NCI-H1105 treated with DMSO at 0.1 percent for 48 hours (cell line): ENCODE measurements at places on chromosomes 3 and 15.
A peak's percentile ranks its signal among the peaks of the same experiment; 100 is the strongest.

DNA sequence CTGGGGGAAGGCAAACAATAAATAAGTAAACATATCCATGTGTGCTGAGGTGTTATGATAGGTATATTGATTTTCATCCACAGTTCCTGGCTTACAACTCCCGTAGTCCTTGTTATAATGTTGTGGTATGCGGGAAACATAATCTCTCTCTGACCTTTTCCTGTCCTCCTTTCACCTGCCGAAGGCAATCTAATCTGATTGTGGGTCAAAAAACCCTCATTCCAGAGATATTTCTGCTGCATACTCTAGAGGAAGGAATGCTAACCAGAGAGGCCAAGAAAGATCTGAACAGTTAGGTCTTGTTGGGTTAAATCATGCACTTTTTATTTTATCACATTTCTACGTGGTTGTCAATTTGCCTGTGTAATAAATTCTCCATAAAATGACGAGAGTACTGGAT, 383.6 kb upstream of the SEMA6D start:
- DNase-seq, result no peak

GRCh38 chr3:17640466-17640865, 102.0 kb downstream of the TBC1D5 start:
- DNase-seq, result no peak

DNA sequence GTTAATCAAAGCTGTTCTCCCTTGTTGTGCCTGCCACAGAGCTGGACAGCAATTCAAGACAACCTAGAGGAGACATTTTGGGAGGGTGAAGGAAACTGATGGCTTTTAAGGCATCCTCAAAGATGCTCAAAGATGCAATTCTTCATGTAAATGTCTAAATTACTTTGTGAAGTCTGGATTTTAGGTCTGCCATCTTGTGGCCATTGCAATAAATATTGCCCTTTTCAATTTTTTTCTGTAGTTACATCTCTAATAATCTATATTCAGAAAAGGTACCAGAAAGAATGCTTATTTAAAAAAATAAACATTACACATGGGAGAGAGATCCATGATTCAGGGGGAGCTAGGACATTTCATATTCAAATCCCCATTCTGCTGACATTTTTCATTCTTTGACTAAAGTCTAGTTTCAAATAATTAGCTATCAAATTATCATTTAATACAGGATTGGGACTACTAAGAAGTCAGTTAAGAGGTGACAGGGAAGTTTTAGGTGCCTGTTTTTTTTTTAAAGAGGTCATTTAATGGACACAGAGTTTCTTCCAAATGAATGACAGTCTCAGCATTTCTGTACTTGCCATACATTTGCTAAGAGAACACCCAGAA, 259.8 kb upstream of the WNT5A start:
- DNase-seq, result peak; percentile 3

DNA sequence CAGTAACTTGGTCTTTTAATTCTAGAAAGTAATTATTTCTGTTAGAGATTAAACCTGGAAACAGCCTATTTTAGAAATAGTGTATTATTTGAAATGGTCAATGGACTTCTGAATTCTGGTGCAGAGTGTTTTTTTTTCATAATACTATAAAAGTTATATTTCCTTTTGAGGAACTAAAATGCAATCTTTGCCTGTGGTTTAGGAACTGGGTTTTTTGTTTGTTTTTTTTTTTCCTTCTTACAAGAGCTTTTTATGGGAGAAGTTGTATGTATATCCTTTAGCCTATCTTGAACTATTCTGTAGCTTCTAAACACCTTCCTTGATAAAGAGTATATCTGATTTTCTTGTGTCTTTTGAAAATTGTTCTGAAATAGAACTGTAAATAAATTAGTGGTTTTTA, 88.3 kb downstream of the ARIH1 start:
- DNase-seq, result no peak

DNA sequence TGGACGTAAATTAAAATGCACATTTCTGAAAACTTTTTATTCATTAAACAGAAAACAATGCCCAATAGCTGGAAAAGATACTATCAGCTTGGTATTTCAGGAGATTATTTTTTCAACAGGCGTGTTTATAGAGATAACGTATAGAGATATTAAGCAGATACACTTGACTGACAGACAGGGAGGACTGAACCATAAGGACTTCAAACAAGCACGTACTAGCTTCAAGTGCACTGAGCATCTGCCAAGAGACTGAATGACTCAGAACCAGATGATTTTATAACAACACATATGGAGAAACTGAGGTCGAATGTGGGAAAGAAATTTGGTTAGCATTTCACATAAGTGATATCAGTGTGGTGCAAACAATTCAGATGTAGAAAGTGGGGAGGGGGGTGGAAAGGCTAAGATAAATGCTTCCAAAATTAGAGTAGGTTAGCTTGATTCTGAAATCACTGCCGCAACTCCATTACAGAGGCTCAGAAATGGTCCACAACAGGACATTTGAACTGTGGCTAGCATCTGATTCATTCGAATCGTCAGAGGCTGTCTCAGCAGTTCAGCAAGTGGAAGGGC, 103.5 kb downstream of the SEMA6D start:
- DNase-seq, result no peak

GRCh38 chr15:86316726-86317383, 237.2 kb downstream of the AGBL1 start:
- DNase-seq, result no peak

- DNase-seq, result no peak
These were observed 11.1 kb upstream of the MBNL1 start for GRCh38 chr3:152257563-152258035.

GRCh38 chr3:6508410-6508759, 352.5 kb upstream of the GRM7 start:
- DNase-seq, result no peak

DNA sequence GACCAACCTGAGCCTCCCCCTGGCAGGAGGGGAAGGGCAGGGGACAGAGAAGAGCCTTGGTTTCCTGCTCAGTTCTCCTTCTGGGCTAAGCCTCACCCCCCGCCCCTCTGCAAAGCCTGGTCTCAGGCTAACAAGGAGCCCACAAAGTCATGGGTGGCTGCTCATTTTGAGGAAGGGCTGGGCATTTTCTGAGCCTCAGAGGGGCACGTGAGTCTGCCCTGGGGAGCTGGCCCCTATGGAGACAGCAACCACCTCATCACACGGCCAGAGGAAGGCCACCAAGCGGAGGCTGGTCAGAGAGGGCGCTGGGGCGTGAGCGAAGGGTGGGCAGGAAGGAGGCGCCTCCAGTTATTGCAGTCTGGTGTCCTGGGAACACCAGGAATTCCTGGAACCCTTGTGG, 18.7 kb downstream of the ABTB1 start:
- no peak for DNase-seq

GRCh38 chr3:183392186-183393034, 36.0 kb downstream of the MCF2L2 start:
- no peak for DNase-seq

GRCh38 chr3:134459562-134459961, 26.2 kb downstream of the ANAPC13 start:
- DNase-seq, result no peak

DNA sequence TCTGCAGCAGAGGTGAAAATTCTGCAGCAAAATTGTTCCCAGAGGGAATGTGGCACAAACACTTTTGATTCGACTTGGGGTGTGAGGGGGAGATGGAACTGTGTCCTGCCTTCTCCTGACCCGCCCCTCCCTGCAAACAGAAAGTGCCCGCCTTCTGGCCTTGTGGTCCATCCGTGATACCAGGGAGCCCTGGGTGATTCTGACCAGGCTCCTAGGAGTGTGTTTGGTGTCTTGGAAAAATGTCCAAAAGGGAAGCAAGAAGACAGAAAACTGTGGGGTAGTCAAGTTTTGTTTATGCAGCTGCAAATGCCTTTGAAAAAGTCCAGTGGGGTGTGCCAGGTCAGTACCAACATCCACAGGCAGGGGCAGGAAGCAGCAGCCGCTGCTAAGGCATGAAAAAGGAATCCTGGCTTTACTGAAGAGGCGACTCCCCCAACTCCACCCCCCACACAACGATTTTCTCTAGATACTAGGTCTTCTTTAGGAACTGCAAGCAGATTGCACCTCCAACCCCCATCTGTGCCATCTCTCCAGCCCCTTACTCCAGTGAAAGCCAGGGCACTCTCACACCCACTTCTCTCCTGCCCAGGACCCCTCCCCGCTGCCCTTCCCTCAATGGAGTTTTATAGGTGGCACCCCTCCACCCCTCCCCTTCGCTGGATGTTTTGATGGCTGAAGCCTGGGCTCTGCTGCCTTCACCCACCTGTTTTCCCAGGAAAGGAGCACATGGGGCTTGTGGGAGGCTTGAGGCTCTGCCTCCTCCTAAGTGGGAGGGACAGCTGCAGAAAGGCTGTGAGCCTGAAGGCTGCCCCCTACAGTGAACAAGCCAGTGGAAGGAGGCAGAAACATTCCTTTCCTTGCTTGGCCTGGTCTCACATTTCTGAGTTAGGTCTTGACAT, 82.4 kb upstream of the HERC1 start:
- DNase-seq, result no peak

DNA sequence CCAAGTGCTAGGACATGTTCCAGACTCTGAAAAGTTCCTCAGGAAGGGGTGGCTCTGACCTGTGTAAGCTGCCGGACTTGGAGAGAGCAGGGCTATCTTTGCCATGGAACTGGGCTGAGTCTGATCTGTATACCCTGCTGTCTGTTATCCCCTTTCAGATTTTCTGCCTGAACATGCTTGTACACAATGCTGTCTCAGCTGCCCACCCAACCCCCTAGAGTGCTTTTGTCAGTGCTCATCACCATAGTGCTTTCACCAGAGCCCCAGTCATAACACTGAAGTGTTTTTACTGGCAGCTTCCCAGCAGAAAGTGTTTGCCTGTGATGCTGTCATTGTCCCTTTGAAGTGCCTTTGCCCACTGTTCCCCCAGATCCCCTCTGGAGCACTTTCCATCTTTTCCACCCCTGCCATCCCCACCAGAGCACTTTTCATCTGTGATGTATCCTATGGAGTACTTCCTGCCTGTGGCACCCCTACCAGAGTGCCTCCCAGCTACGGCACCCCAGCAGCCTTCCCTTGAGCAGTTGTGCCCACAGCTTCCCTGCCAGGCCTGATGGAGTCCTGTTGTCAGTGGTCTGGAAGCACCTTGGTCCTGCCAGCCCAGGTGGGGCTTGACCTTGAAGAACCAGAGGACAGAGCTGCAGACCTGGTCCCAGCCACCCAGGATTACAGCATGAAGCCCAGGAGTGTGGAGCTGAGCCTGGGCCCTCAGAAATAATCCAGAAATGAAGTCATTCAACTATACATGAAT, 397.7 kb downstream of the DIPK2A start:
- peak; percentile 52 for DNase-seq

GRCh38 chr15:63484433-63485186, 19.8 kb upstream of the USP3 start:
- no peak for DNase-seq

- peak; percentile 38 for DNase-seq
These were observed at the start of gene FRMD4B for GRCh38 chr3:69385723-69386555. Gene FRMD4B, minus strand, starts transcription at chr3:69386088. Its CDS starts 99 bp downstream, at chr3:69385989.

- no peak for DNase-seq
These were observed 1.5 kb downstream of the CIB1 start for GRCh38 chr15:90232196-90232595.

- no peak for DNase-seq
These were observed 69.9 kb upstream of the DLG1 start for GRCh38 chr3:197368330-197368729.

GRCh38 chr3:116103868-116104530, 341.3 kb downstream of the LSAMP start:
- DNase-seq, result no peak

DNA sequence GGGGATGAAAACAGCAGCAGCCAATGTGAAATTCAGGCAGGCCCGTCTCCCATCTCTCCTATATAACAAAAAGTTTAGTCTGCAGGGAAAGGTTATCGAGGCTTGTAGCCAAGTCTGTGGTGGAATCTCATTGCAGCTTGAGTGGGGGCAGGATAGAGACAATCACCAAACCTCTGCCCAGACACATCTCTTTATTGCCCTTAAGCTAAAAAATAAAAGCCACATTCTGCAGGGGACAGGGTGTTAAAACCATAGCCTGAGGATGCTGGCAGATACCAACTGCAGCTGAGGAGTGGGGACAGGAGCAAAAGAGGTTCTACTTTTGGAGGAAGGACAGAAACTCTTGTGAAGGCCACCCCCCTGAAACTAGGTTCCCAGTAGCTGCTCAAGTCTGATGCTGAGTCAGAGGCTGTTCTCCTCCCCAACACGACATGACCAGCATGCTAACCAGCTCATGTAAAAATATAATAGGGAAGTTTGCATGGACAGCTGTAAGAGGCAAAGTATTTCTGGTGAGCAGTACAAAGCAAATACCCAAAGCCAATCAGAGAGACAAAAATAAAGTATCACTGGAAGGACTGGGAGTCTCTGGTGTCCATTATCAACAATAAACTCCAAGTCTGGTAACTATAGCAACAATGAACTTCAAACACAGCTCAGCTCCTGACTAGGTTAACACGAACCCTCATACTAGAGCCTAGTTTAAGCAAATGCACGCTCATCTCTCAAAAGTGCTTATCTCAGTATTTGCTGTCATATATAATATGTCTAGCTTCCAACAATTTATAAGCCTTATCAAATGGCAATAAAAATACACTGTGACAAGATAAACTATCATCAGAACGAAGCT, 362.2 kb upstream of the SLCO3A1 start:
- DNase-seq, result no peak

DNA sequence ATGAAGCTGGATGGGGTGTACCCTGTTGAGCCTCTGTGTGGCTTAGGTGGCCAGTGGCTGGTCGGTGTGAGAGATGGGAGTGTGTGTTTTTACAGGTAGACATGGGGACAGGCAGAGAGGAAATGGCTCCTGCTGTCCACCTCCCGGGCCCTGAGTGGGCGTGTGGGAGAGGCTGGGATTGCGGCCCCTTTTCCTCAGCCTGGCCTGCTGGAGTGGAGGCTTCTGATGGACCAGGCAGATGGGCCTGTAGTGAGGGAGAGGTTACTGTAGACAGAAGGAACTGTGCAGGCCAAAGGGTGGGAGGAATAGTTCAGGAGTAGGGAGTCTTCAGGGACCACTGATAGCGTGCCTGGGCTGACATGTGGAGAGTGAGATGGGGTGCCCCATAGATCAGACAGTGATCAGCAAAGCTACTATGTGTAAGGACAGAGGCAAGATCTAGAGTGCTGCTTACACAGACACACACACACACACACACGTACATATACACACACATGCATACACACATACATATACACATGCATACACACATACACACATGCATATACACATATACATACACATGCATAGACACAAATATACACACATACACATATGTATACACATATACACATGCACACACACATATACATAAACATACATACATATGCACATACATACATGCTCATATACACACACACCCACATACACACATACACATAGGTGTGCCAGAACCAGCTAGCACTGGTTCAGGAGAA, 26.4 kb downstream of the ACAA1 start:
- DNase-seq, result no peak

GRCh38 chr3:195895861-195896360, 12.4 kb downstream of the TNK2 start:
- peak; percentile 49 for DNase-seq

- no peak for DNase-seq
These were observed 3.9 kb upstream of the BNC1 start for GRCh38 chr15:83288381-83288801.

GRCh38 chr3:177611752-177612334, 414.6 kb upstream of the TBL1XR1 start:
- DNase-seq, result no peak
